ENCODE measurements at places on chromosomes 6 and 20. TPM values are rescaled to one million over a fixed set of nuclear protein-coding genes. Genes with fewer than 3 reads are reported as not detected.

DNA sequence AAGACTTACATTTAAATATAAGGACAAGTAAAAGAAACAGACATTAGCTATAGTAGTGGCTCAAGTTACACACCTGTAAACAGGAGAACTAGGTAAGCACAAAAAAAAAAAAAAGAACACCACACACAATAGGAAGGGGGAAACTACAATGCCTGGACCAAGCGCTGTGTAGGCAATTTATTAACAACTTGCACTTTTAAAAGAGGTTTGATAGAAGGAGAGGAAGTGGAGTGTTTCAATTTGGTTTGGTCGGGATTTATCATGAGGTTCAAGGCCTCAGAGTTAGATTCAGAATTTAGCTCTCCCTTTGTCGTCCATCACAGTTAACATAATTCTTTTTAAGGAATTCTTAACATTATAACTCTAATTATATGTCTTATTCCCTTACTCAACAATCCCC lies 1.1 kb upstream of the USP49 start:
- no peak for DNase-seq

DNA sequence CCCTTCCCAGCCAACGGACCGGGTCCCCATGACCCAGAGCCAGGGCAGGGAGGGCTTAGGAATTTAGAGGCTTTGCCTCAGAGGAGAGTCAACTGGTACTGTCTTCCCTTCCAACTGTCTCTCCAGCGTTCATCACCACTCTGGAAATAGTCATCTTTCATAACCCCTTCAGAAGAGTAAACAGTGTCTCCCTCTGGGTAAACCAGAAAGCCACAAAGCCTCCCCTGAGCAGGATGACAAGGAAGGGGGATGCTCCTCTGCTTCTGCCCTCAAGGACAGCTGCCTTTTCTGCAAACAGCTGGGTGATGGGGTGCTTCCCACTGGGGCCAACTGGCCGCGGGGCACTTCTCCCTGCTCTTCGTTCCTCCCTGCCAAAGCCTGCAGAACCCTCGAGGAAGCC lies 90.1 kb downstream of the PSMG4 start:
- DNase-seq: no peak

The EXOC2 gene
- total RNA-seq: 11.4 TPM

- DNase-seq: no peak
These were observed 16.1 kb downstream of the DOK5 start for GRCh38 chr20:54491506-54491905.

DNA sequence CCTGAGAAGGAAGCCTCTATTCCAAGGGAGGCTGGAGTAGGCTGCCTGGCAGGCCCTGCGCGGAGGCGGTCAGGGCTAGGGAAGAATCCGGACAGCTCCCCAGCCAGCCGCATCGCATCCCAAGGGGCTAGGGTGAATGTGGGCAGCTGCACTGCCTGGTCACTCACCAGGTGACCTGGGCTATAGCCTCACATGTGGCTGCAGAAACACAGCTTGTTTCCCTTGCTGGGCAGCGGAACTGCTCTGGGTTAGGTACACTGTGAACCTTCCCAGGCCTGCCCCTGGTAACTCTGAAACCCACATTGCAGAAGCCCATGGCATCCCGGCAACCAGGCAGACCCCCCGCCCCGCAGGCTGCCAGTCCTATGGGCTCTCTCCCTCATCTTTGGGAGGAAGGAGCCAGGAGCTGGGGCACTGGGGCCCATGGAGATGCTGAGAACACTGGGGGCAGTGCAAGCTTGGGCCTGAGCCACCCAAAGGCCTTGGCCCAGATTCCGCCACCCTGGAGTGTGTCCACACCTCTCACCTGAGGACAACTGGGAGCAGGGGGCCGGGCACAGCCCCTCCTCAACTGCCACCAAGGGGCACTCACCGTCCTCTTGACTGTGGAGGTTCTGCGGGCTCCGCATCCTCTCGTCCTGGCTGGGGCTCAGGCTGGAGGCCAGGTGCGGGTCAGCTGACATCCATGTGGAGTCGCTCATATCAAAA lies 111.0 kb downstream of the NOL4L start:
- no peak for DNase-seq

DNA sequence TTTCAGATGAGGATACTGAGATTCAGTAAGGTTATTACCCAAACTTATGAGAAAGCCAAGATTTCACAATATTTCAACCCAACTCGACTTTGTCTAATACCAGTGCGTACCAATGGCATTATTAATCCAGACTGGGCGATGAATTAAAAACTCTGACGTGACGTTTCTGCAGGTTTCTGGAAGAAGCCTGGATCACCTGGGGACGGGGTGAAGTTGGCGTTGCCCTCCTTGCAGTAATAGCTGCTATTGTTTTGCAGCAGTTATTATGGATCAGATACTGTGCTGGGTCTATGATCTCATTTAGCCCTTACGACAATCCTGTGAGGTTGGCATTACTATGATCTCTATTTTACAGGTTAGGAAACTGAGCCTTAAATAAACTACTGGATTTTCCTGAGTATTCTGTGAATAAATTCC lies 569 bp upstream of the CDC5L start:
- DNase-seq: no peak

- DNase-seq: no peak
These were observed 303.4 kb downstream of the TAF4 start for GRCh38 chr20:61762167-61762710.

DNA sequence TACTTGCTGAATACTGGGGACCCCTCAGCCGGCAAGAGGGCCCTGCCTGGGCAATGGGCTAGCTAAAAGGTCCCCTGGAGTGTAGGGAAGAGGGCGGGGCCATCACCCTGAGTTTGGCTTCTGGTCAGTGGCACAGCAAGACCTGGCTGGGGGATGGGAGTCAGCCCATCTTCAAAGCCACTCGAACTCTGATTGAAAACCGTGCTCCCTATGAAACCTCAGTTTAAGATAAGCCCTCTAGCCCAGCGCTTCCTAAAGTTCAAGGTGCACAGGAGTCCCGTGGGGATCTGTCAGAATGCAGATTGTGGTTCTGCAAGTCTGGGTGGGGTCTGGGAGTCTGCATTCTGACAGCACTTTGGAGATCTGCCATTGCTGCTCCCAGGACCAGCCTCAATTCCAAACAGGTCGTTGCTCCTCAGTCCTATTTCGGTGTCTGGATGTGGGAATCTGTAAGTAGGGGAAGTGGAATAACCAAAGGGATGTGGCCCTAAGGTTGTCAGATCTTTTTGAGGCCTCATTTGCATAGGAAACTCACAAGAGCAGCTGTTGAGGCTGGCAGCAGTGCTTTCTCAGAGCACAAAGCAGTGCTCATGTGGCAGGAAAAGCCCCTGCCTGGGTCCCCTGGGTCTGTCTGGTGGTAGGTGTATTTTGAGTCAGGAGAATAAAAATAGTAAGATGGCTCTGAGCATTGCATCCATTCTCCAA lies 85.3 kb upstream of the SCP2D1 start:
- no peak for DNase-seq

GRCh38 chr6:153172815-153173214 lies 41.7 kb upstream of the RGS17 start:
- no peak for DNase-seq

The GJA10 gene
- total RNA-seq: not detected

GRCh38 chr6:132063738-132064137 lies 112.6 kb upstream of the CCN2 start:
- DNase-seq: no peak

The THEMIS gene
- not detected for total RNA-seq

The KIFC1 gene
- not detected for total RNA-seq

DNA sequence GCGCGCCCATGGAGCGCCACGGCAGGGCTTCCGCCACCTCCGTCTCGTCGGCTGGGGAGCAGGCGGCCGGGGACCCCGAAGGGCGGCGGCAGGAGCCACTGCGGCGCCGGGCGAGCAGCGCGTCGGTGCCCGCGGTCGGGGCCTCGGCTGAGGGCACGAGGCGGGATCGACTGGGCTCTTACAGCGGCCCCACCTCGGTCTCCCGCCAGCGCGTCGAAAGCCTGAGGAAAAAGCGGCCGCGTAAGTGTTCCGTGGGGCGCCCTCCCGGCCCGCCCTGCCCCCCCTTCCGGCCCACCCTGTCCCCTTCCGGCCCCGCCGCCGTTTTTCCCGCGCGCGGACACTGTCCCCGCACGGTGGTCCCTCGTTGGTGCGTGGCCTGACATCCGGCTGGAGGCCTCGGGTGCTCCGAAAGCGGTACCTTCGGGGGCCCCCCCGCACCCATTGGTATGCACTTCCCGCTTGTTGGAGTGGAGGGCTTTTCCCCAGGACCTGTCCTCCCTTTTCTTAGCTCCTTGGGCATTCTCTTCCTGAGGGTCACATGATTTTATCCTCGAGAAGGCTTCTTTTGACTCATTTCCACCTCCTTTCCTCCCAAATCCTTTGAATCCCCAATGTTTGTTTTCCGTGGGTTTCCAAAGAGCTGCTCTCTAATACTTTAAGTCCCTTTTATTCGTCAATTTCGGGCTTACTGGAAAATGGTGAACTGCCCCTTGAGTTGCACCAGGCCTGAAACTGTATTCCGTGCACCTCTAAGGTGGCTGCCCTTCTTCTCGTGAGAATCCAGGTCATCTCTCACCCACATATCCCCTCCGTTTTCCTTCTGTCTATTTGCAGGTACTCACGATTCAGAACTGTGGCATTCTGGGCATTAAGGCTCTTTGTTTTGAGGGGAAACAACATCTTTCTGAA lies 556 bp downstream of the PANK2 start:
- DNase-seq: no peak

- no peak for DNase-seq
These were observed 79.3 kb downstream of the VGLL2 start for GRCh38 chr6:117344444-117345291.

The ADTRP gene
- not detected for total RNA-seq

The PRKN gene
- total RNA-seq: 2.6 TPM

The ALDH5A1 gene
- 0.21 TPM for total RNA-seq

The OR2J1 gene
- total RNA-seq: not detected

GRCh38 chr6:53818858-53819609 lies 24.2 kb downstream of the LRRC1 start:
- DNase-seq: no peak

The CNKSR3 gene
- total RNA-seq: 9.7 TPM

DNA sequence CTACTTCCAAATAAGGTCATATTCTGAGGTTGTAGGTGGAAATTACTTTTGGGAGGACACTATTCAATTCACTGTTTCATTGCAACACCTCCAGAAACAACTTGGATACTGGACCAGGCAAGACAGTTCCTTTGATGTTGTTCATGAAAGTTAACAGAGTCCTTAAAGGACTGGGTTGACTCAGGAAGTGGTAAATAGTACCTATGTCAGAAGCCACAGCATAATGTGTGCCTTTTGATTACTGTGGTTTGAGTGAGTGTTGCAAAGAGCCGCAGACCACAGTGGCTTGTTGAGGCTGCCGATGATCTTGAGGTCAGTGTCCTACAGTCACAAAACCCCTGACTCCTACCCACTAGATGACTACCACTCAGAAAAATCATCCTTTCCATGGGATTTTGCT lies 10.9 kb downstream of the IL20RA start:
- DNase-seq: no peak
